Right cardiac atrium (tissue), 5 donors: ENCODE measurements at places on chromosomes 7 and 10. TPM values are rescaled to one million over a fixed set of nuclear protein-coding genes. Genes with fewer than 3 reads are reported as not detected.

Gene ZNF736
- polyA plus RNA-seq, result 2.4 TPM

Gene ERVW-1
- polyA plus RNA-seq, result 0.07 TPM

Gene PLXNA4
- 5.7 TPM for polyA plus RNA-seq

Gene CLDN4
- not detected for polyA plus RNA-seq

Gene GNAT3
- not detected for polyA plus RNA-seq

Gene CNTNAP2
- 0.23 TPM for polyA plus RNA-seq

Gene RBM20
- polyA plus RNA-seq, result 34.3 TPM
